ENCODE measurements at places on chromosomes 12 and 14. TPM values are rescaled to one million over a fixed set of nuclear protein-coding genes. Genes with fewer than 3 reads are reported as not detected.
A peak's percentile ranks its signal among the peaks of the same experiment; 100 is the strongest.

The A2M gene
- 2,100 TPM for polyA plus RNA-seq

The NEDD1 gene
- polyA plus RNA-seq: 33.0 TPM

The TOMM20L gene
- 1.5 TPM for polyA plus RNA-seq

The RPS6KA5 gene
- polyA plus RNA-seq: 8.3 TPM

The ANKRD13A gene
- polyA plus RNA-seq: 42.6 TPM

The IL26 gene
- not detected for polyA plus RNA-seq

The C12orf60 gene
- 2.6 TPM for polyA plus RNA-seq

The GLI1 gene
- polyA plus RNA-seq: 38.3 TPM

- no peak for DNase-seq
These were observed 17.5 kb downstream of the NIN start for GRCh38 chr14:50813544-50813863.

DNA sequence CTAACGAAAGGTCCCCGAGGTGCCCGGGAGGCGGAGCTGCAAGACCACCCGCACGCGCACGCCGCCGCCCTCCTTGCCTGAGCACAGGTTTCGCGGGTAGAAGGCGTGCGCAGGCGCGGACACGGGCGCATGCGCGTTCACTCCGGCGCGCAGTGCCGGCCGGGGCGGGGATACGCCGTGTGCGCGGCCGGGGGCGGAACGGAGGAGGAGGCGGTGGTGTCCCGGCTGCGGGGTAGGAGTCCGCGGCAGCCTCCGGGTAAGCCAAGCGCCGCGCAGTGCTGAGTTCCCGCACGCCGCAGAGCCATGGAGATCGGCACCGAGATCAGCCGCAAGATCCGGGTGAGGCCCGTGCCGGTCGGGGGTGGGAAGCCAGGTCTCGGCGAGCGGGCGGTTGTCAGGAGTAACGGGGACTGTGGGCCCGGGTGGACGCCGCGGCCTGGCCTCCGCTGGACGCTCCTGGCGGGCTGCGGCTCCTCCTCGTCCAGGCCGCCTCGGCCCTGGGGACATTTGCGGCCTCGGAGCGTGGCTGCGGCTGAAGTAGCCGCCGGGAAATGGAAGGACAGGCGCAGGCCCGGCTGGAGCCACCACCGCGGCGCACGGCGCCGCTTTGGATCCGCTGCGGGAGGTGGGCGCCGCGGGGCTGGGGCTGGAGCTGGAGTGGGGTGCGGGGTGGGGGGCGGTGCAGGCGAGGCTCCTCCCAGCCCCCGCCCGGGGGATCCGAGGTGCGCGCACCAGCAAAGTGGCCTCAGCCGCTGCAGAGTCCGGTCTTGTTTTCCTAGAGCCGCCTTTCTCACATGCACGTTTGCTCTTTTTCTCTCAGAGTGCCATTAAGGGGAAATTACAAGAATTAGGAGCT, at the start of gene ZC3H14:
Gene ZC3H14 (plus strand): TSS at position 207 of the 856 bp plus-strand sequence. CDS start 97 bp downstream, at position 304.
- peak; percentile 86 for DNase-seq

DNA sequence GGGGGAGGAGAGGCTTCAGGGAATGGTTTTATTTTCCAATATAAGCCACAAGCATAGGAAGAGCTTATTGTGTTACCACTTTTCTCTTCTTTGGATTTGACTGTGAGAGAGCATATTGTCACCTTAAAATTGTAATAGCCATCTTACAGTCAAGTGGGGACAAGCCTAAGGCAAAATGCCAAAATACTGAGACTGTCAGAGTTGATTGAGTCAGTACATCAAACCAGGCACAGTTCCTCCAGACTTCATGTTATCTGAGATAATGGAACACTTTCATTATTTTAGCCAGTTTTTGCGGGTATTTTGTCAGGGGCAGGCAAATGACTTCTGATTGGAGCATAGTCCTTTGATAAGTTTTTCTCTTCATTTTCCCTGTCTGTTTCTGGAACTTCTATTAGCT, 19.5 kb upstream of the NUBPL start:
- no peak for DNase-seq

DNA sequence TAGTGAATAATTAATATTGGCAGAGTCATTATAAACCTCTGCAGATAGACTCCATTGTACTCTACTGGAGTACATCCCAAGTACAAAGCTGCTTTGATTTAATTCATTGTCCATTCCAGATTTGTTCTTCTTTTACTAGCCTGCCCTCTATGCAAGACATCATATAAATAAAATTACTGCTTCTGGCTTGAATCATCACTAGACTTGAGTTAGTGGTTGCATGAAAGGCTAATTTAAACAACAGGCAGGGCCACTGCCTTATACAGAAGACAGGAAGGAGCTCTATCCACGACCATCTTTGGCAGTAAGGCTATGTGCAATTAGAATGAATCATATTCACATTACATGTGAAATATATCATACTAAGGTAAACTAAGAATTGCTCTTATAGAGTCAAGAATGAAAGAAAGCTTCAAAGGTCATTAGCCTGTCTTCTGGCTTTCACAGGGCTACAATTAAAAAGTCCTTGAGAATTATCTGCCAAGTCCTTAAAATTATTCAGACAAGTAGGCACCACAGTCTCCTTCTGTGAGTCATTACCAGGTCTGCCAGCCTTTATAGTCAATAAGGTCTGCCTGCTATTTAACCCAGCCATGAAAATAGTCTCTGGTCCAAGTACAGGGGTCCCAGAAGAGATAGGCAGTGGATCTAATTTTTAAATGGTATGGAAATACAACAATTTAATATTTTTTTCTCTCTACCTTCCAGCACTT, 631.8 kb downstream of the TMTC2 start:
- no peak for DNase-seq

GRCh38 chr14:64715146-64715627, 11.0 kb downstream of the PLEKHG3 start:
- no peak for DNase-seq

DNA sequence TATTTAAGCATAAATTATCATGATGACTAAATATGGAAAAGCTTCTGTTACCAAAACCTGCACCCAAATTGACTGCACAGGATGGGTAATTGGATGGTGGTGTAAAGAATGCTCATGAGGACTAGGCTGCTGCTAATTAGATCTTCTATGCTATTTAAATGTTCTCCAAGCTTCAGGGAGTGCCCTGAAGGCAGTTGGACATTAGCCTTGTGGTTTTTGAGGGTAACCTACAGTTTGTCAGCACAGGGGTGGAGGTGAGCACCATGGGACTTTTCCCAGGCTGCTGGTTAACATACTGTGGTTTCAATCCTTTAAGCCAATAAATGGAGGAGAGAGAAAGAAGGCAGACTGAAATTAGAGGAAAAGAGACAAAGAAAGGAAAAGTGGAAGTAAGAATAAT, 145.0 kb downstream of the WIF1 start:
- DNase-seq: no peak

DNA sequence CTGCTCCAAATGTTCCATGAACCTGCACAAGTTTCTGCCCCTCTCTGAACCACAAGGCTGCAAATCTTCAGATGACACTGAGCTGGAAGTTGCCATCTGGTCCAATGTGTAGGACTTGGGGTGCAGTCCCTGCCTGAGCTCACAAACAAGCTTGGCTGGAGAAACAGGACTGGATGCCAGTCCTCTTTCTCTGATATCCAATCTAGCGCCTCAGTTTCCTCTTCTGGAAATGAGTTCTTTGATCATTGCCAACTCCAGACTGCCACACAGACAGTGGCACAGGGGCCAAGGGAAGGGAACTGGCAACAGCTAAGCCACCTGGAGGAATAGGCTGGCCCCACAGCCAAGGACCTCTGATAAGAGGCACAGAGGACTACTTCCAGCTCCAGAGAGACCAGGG, 15.5 kb downstream of the CMKLR1 start:
- no peak for DNase-seq

DNA sequence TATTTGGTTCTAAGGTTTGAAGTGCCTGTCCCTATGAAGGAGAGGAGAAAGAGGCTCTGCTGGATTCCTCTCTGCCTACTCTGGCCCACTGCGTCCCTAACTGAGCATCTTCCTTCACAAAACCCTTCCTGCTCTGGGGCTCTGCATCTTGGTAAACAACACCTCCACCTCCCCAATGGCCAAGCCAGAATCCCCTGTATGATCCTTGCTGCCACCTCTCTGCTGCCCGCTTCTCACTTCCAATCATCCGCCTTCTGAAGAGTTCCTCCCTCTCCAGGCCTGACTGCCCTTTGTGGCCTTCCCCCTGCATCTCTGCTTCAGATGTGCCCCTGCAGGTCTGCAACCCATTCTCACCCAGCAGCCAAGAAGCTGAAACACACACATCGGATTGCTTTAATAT, 110.6 kb upstream of the RPH3A start:
- no peak for DNase-seq

GRCh38 chr12:6383572-6384498, at the start of gene LTBR:
TSS of gene LTBR (plus strand) at chr12:6384162. CDS start at chr12:6384359, 197 bp downstream.
- peak; percentile 100 for DNase-seq

DNA sequence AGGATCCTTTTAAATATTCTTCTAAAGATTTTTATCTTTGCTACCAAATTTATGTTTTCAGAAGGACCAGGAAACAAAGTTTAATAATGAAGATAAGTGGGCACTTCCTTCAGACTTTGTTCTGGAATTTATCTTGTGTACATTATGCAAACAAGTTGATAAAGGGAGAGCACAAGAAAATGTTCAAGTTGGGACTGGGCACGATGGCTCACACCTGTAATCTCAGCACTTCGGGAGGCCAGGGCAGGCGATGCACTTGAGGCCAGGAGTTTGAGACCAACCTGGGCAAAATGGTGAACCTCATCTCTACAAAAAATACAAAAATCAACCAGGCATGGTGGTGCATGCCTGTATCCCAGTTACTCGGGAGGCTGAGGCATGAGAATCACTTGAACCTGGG, 4.6 kb downstream of the PLBD1 start:
- DNase-seq: no peak

- no peak for DNase-seq
These were observed 127.8 kb downstream of the CFAP54 start for GRCh38 chr12:96617178-96617577.

GRCh38 chr14:71960494-71961353, 28.5 kb downstream of the RGS6 start:
- no peak for DNase-seq

DNA sequence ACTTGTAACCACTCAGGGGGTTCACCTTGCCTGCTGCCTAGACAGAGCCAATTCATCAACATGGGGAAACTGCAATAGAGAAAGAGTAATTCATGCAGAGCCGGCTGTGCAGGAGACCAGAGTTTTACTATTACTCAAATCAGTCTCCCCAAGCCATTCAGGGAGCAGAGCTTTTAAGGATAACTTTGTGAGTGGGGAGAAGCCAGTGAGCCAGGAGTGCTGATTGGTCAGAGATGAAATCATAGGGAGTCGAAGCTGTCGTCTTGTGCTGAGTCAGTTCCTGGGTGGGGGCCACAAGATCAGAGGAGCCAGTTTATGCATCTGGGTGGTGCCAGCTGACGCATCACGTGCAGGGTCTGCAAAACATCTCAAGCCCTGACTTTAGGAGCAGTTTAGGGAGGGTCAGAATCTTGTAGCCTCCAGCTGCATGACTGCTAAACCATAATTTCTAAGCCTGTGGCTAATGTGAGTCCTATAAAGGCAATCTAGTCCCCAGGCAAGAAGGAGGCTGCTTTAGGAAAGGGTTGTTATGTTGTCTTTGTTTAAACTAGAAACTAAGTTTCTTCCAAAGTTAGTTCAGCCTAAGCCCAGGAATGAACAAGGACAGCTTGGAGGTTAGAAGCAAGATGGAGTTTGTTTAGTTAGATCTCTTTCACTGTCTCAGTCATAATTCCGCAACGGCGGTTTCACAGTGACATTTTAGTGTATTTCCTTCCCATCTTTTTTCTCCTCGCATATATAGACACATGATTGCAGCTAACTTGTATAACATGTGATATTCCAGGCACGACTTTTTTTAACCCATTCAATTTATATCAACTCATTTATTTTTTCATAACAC, 68.9 kb upstream of the NCOR2 start:
- no peak for DNase-seq

DNA sequence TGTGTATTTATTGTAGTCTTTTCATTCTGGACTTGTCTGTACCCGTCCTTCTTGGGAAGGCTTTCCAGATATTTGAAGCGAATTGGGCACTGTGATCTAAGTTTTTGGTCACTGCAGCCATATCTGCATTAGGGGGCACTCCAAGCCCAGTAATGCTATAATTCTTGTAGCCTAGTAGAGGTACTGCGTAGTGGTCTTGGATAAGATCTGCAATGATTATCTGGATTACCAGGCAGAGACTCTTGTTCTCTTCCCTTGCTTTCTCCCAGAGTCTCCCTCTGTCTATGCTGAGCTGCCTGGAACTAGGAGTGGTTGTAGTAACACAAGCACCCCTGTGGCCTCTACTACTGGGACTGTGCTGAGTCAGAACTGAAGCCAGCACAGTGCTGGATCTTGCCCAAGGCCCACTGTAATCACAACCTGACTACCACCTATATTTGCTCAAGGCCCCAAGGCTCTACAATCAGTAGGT, 30.0 kb downstream of the SLC38A2 start:
- DNase-seq: peak; percentile 48

- DNase-seq: no peak
These were observed 22.8 kb upstream of the LALBA start for GRCh38 chr12:48592591-48593086.

GRCh38 chr14:30507209-30507608, 51.7 kb upstream of the G2E3 start:
- DNase-seq: no peak

- no peak for DNase-seq
These were observed 113.4 kb upstream of the CPM start for GRCh38 chr12:69046363-69046762.

- no peak for DNase-seq
These were observed 534 bp downstream of the PPP2R3C start for GRCh38 chr14:35121026-35121886.

- DNase-seq: no peak
These were observed 301.3 kb upstream of the STXBP6 start for GRCh38 chr14:25351269-25351668.

DNA sequence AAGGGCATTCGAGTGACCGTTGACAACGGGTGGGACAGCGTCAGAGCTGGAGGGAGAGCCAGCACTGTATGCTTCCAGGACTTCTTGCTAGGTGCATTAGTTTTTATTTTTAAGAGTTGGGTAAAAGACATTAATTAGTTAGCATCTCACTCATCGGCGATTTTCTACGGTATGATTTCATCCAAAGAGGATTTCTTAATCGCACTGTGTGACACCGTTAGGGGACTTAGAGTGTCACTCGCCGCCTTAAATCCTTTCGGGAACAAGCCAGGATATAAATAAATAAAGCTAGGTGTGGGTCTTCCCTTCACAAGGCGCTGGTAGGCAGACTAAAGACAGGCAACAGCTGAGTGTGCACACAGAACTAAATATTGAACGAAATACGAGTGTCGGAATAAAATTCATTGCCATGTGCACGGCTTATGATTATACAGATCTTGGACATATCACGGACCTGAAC, 869 bp upstream of the NOVA1 start:
- no peak for DNase-seq

DNA sequence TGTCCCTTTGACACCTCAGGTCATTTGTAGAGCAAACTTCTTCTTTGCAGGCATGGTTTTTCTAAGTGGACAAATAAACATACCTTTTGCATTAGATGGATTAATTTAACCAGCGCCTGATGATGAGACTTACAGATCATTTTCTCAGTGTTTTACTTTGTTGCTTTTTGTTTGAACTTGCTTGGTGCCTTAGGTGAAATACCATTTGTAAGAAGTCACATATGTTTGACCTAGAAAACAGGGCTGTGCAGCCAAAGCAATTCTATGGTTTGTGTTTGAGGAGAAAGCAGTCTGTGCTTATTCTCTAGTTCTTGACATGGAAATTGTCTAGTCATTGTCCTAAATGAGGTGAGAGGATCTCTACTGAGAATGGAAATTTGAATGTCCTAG, 111.1 kb downstream of the DIP2B start:
- DNase-seq: no peak

GRCh38 chr12:49865109-49865781, 22.3 kb upstream of the BCDIN3D start:
- DNase-seq: no peak

All from left lung (tissue), 14 donors.